ENCODE measurements at places on chromosomes 7 and 10.
A peak's percentile ranks its signal among the peaks of the same experiment; 100 is the strongest.

GRCh38 chr7:46143949-46144917, 223.2 kb upstream of the IGFBP3 start:
- DNase-seq = no peak

GRCh38 chr10:6062101-6062771, at the start of gene IL2RA:
Gene IL2RA (minus strand): TSS chr10:6062367. CDS start chr10:6062151, 216 bp downstream.
- DNase-seq = peak; percentile 87

- no peak for DNase-seq
These were observed 27.6 kb upstream of the NEUROG3 start for GRCh38 chr10:69600761-69601330.

DNA sequence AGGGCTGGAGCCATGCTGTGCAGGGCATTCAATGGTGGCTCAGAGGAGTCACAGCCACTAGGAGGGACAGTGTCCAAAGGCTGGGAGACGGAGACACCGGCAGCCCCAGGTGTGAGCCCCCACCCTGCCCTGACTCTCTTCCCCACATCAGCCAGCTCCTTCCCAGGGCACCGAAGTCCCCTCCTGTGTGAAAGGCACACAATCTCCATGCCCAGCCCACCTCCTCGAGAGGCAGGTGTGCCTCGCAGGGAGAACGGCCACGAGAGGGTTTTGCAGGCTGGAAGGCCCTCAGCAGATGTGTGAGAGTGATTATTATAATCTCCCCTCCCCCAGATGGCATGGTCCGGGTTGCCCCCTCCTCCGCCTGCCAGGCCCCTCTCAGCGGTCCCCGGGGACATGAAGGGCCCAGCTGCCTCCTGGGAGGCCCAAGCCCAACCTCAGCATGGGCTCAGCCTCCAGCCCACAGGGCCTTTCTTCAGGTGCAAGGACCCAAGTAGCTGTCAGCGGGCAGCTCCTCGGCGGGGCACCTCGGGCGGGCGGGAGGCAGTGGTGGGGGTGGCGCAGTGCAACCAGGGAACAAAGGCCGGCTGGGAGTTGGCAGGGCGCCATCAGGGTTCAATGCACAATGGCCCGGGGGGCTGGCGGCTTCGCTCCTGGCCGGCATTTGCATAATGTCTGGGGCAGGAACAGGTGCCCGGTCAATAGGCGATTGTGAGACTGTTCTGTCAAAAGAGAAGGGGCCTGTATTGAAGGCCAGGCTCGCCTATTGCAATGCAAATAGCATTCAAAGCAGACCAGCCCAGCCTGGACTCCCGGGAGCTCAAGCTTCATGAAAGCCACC, 155.3 kb upstream of the ZMIZ1 start:
- no peak for DNase-seq

GRCh38 chr10:69402386-69402785, 14.3 kb downstream of the TACR2 start:
- DNase-seq = no peak

- DNase-seq = no peak
These were observed 6.9 kb downstream of the NYAP1 start for GRCh38 chr7:100490483-100491191.

- no peak for DNase-seq
These were observed 36.1 kb upstream of the ZNF736 start for GRCh38 chr7:64277630-64278029.

DNA sequence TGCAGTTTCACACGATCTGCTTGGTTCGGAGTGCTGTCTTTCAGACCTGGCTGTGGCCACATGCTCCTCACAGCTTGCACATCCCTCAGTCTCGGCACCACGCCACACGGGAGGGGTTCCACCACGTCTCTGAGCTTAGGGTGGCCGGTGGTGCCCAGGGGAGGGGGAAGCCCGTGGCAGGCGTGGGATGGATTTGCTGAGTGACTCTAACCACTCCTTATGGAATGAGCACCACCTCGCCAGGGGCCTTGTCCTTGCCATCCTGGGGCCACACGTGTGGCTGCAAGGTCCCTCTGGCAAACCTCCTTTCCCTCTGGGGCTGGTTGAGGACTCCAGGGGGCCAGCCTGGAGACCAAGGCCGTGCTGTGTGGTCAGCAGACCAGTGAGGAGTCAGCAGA, 29.1 kb upstream of the FAM20C start:
- no peak for DNase-seq

DNA sequence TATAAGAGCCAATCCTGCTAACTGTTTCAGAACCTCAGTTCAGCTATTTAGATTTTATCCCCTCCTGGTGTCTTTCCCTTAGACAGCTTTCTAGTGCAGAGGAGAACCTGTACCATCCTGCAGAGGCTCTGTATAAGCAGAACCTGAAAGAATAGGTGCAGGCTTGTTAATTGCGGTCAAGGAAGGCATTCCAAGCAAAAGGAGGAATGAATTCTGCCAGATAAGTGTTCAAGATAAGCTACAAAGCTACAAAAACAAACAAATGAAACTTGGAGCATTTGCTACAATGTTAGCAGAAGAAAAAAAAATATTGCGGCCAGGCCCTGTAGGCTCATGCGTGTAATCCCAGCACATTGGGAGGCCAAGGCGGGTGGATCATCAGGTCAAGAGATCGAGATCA, 32.6 kb upstream of the AGMO start:
- no peak for DNase-seq

DNA sequence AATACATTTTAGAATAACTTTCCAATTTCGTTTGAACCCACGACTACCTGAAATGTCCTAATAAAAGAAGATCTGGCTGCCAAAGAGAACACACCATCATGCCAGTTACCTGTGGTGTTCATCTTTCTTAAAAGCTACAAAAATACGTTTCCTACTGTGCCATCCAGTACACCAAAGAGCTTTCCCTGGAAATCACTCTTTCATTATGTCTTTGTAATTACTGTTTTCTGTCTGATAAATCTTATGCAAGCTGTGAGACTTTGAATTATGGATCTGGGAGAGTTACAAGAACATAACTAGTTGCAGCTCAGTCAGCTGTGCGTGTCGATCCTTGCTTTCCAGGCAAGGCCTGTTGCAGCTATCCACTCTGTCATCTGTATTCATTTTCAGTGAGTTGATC, 12.5 kb upstream of the POM121L12 start:
- no peak for DNase-seq

All from stimulated activated CD8-positive, alpha-beta memory T cell treated with anti-CD3 and anti-CD28 coated beads, Interleukin-4, amount 100 ng/mL, for 48 hours (primary cell).